ENCODE measurements at places on chromosomes 1 and 21.

DNA sequence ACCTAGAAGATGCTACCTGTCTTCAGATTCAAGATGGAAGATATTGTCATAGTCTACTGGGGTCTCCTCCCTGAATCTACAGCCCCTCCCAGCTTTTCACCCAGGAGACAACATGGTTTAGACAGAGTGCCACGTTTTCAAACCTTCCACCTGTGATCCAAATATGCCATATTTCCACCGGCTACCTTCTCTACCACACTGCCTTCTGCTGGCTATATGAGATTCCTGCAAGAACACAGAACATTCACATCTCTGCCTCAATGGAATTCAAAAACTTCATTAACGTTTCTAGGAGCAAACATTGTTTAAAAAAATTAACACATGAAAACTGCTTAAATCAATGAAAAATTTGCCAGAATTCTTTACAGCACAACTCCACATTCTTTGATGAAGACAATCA lies 12.9 kb upstream of the LELP1 start:
- DNase-seq = no peak

- no peak for DNase-seq
Measured at GRCh38 chr1:10521537-10522157, 46.9 kb downstream of the PEX14 start.

DNA sequence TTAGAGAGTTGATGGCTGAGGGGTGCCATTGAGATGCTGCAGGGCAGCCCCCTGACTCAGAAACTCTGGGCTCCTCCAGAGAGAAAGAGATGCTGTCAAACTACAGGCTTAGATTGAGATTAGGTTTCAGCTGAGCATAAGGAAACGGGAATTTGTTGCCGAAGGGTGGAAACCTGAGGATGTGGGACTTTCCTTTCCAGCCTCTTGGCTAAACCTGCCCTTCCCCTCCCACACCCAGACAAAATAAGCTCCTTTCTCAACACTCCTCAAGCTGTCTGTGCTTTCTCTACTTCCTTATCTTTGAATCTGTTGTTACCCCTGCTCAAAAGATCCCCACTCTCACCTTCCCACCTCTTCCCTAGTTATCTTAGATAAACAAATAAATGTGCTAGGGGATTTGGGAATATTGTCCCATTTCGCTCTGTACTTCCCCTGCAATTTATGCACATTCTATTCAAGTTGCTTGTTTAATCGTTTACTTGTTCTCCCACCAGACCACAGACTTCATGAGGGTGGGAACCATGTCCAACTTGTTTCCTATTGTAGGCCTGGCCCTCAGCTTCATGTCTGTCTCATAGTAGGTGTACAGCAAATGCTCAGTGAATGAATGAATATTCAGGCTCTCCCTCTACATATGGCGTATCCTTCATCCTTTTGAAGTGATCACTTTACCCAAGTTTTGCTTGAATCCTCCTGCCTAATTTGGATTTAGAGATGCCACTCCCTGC lies 30.6 kb upstream of the MARK1 start:
- DNase-seq = no peak

DNA sequence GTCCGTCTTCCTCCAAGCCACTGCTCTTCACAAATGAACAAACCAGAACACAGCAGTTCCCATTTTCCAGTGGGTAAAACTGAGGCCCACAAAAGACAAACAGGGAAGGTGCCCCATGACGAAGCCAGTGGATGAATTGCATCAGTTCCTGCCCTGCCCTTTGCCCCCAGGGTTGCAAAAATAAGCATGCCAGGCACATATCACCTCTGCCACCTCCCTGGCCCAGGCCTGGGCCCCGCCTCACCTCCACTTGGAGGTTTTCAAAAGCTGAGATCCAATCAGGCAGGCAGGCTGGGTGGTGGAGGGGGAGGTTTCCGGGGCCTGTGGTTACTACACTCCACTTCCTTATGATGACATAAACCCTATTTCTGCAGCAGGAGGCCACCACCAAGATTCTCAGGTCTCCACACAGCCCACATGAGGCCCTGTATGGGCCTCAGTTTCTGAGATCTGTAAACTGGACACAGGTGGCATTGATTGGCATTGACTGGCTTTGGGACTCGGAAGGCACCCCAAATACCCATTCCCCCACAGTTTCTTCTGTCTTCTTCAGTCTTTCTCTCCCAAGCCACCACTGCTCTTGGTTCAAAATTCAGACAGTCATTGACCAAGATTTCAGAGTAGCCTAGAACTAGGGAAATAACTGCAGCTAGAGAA lies 4.1 kb downstream of the KIF21B start:
- DNase-seq = peak; percentile 67

DNA sequence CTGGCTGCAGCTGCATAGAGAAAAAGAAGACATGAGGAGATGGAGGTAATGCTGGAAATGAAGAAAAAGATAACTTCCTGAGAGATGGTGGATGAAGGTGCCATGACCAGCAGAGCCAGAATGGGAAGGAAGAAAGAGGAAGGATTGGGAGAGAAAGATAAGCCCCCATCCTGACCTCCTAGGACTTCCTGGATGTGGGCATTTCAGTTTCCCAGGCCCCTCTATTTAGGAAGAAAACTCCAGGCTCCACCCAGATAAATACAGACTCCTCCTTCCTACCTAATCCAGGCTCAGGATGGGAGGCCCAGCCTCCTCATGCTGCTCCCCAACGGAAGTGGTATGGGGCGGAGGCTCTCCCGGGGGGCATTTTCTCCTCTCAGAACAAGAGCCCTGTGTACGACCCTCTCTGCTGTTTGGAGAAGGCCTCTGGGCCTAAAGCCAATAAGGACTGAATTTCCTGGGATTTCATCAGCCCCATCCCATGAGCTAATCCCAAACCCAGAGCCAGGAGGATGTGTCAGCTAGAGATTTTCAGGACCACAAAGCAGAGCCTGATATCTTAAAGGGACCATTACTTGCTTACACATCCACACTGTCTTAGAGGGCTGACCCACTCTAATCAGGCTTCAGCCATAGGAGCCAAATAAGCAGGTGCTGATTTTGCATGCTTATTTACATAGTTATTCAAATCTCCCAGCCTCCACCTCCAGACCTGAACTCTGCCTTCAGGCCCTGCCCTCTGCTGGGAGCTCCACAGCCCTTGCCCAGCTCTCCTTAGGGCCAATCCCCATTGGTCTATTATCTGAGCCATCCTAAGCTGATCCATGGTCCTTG lies 5.1 kb upstream of the ARHGEF2 start:
- peak; percentile 100 for DNase-seq

Measured in fibroblast of skin of back (primary cell).